ENCODE measurements at places on chromosomes 5 and 9.

DNA sequence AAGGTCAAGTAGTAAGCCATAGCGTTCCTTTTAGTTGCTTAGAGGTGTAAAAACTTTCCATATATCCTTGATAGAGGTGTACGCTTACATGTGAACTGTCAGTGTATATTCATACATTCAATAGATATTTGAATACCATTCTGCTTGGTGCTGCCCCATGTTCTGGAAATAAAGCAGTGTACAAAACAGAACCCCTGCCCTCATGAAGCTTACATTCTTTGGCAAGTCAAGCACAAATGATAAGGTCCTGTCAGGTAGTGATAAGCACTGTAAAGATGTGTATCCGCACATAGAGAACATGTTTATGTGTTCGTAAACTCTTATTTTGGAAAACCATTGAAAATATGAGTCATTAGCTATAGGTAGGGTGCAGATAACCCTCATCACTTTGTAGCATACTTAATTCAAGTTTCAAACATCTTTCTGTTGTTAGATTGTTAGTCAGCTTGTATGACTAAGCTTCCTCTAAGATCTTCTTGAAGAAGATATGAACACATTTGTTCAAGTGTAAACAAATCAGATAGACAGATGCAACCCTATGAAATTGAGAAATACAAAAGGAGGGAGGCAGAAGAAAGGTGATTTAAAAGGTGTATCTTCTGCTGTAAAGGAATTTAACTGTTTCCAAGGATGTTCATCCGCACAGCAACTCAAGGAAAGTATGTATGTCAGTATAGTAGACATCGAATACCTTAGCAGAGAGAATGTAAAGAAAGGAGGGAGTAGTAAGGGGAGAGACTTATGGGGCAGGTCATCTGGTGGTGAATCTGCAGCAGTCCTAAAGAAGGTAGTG is 1.6 kb downstream of the GTF3C4 start:
- no peak for DNase-seq

- DNase-seq = no peak
Measured at GRCh38 chr9:132754236-132754635, 84.0 kb downstream of the GTF3C4 start.

GRCh38 chr5:112604732-112605630 is 132.7 kb upstream of the APC start:
- no peak for DNase-seq

GRCh38 chr9:109013679-109014607 is 644 bp upstream of the CTNNAL1 start:
- no peak for DNase-seq

GRCh38 chr5:176596689-176597416 is 13.1 kb downstream of the GPRIN1 start:
- no peak for DNase-seq

- DNase-seq = no peak
Measured at GRCh38 chr9:92709240-92709639, 39.3 kb upstream of the IPPK start.

DNA sequence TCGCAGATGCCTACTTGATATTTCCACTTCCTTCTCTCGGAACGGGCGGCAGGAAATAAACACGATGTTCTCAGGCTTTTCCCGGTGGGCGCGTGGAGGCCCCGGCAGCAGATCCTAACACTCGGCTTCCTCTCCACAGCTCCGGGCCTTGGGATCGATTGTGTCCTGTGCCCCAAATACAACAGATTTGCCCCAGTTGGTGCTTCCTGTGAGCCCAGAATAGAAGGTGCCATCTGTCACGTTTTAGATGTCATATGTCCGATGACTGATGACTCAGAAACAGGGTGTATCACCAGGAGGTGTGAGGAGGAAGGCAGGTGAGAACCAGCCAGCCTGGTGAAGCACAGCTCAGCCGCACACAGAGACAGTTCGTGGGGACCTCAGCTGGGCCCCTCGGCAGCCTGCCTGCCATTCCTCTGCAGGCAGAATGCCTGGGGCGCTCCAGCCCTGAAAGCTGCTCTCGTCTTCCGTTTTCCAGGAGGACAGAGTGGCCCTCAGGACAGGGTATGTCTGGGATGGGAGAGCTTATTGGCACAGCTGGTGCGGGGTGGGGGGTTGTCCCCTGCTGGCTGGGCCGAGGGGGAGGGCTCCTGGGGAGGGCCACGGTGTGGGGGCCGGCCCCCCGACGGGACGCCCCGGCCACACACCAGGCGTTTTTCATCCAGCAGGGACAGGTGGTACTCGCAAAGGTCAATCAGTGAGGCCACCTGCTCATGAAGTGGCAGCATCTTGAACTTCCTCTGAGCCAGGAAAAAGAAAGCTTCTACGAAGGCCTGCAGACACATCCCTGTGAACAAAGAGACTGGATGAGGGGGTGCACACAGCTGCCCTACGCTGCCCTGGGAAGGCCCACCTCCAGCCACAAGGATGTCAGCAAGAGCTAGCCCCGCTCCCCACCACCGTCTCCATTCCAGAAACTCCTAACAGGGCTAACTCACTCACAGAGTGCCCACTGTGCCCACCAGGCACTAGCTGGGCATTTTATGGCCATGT is 171.0 kb downstream of the DAB2IP start:
- DNase-seq = no peak

GRCh38 chr5:159092972-159093371 is 6.7 kb downstream of the EBF1 start:
- no peak for DNase-seq

DNA sequence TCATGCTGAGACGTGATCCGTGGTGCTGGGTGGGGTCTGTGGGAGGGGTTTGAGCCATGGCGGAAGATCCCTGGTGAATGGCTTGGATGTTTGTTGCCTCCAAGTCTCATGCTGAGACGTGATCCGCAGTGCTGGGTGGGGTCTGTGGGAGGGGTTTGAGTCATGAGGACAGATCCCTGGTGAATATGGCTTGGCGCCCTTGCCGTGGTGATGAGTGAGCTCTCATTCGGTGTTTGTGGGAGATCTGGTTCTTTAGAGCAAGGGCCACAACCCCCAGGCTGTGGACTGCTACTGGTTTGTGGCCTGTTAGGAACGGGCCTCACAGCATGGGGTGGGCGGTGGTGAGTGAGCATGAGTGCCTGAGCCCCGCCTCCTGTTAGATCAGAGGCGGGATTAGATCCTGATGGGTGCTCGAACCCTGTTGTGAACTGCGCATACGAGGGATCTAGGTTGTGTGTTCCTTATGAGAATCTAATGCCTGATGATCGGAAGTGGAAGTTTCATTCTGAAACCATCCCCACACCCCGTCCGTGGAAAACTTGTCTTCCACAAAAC is 31.2 kb downstream of the NKD2 start:
- DNase-seq = no peak

DNA sequence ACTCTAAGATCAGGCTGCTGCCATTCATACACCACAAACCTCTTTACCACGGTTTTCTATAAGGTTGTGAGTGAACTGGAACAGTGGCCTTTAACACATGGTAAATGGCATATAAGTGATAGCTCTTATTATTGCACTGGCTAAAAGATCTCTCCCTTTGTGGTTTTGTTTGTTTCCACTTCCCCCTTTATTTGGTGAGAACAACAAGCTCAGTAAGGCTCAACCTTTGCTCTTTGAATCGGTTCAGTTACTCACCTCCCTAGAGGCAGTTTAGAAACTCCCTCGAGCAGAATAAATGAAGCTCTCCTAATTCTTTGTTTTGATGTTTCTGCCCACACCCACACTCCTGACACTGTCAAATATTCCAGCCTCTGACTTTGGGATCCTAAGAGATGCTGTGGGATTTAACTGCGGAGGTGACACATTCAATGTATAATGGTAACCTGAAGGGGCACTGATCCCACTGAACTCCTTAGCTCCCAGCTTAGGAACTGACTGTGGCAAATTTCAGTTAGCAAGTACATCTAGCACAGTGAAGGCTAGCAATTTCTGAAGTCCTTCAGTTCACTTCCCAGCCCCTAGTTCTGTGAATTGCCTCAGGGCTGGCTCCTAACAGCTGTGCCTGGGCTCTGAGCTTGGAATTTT is 22.5 kb upstream of the RAD23B start:
- DNase-seq = no peak

DNA sequence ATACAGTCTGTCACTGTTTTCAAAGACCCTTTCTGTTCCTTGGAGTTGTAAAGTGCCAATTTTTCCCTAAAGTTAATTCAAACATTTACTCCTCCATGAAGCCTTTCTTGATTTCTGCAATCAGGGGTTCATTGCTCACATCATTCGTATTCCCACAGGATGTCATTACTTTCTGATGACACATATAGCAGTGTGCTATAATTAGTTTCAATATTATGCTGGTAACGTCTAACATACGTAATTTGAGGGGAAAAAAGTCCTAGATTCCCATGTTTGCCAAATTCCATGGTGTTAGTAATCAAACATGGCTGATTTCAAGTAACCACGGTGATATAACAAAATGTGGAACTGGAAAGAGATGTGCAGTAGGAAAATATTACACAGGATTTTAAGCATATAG is 468.2 kb upstream of the MEF2C start:
- no peak for DNase-seq

DNA sequence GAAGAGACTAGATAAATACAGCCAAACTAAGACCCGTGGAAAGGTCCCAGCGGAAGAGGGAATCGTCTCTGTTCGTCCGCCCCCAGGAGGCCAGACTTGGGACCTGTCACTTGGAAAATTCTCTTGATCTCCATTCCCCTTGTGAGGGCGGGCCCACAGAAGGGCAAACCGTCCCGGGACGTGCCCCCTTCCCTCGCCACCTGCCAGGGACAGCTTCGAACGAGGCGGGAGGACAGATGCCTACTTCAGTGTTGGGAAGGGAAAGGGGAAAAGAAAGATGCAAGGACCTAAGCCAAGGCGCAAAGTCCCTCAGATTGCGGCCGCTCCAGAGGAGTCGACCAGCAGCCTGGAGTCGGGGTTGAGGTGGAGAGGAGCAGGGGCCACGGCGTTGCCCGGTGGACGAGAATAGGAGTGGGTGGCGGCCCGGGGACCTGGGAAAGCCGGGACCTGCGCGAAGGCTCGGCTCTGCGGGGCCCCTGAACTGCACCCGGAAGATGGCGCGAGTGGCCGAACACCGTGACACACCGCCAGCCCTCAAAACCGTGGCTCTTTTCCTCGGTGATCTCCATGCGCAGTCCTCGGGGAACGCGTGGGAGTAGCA is 4.4 kb upstream of the EBF1 start:
- no peak for DNase-seq

DNA sequence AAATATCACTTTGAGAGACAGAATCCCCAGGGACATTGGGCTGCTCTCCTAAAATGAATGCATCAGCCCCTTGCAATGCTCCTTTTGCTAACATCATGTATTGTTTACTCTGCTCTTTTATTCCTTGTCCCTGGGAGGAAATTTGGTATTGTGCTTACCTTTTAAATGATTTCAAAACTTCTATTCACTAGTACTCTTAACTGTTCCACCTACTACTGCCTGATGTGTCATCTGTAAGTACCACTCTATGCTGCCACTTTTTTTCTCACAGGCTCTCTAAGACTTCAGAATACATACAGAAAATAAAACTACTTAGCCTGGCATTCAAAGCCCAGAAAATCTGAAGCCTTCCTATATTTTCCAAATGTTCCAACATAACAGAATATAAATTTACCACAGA is 667.2 kb downstream of the BRINP1 start:
- no peak for DNase-seq

GRCh38 chr9:128244837-128245231 is 31.0 kb downstream of the GOLGA2 start:
- DNase-seq = no peak

DNA sequence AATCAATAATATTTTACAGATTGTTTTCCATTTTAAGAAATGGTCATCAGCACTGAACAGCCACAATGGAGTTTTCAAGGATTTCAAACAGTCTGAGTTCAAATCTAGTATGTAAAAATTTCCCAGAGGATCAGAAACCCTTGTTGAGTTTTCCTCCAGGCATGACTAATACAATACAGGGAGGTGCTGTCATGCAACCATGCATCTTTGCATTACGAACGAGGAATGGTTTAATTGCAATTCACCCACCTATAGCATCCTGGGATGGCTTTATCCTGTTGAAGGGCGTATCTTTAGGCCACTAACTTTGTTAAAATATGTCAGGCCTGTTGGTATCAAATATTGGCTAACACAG is 196.4 kb downstream of the EFNA5 start:
- no peak for DNase-seq

- no peak for DNase-seq
Measured at GRCh38 chr5:149141957-149142851, 911 bp downstream of the ABLIM3 start.

DNA sequence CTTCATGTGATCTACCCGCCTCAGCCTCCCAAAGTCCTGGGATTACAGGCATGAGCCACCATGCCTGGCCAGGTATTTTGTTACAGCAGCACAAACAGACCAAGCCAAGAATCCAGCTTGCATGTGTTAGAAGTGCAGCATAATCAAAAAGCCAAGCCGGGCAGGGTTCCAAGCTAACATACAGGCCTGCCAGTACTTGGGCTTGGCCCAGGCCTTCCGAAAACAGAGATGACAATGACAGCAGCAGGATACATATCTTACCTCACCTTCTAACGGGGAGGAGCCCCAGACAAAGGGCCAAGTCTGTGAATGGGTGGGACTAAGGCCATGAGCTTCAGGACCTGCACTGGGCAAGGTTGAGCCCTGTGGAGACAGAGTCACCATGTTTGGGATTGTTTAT is 91.4 kb upstream of the ZNF462 start:
- DNase-seq = no peak

- no peak for DNase-seq
Measured at GRCh38 chr5:176687881-176688280, 40.6 kb downstream of the TSPAN17 start.

- DNase-seq = no peak
Measured at GRCh38 chr5:139788294-139788910, 7.2 kb upstream of the PSD2 start.

DNA sequence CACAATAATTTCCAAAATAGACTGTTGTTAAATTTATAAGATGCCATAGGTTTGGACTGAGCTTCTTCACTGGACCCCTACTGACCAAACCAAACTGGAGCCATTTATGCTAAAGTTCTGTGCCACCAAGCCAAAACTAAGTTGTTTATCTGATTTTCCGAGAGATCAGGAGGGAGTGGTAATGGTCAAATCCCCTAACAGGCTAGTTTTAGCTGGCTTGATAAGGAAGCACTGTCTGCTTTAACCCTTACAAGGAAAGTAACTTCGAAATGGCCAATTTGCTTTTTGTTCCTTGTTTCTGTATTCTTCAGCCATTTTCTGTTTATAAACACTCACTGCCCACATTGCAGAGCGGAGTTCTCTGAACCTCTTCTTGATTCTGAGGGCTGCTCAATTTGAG is 246.8 kb upstream of the TUT7 start:
- DNase-seq = no peak

GRCh38 chr5:134549714-134550113 is 24.2 kb downstream of the JADE2 start:
- no peak for DNase-seq

GRCh38 chr5:107719034-107719606 is 48.4 kb upstream of the EFNA5 start:
- no peak for DNase-seq

Measured in NT2/D1 (cell line).